ENCODE measurements at places on chromosomes 4 and X.

DNA sequence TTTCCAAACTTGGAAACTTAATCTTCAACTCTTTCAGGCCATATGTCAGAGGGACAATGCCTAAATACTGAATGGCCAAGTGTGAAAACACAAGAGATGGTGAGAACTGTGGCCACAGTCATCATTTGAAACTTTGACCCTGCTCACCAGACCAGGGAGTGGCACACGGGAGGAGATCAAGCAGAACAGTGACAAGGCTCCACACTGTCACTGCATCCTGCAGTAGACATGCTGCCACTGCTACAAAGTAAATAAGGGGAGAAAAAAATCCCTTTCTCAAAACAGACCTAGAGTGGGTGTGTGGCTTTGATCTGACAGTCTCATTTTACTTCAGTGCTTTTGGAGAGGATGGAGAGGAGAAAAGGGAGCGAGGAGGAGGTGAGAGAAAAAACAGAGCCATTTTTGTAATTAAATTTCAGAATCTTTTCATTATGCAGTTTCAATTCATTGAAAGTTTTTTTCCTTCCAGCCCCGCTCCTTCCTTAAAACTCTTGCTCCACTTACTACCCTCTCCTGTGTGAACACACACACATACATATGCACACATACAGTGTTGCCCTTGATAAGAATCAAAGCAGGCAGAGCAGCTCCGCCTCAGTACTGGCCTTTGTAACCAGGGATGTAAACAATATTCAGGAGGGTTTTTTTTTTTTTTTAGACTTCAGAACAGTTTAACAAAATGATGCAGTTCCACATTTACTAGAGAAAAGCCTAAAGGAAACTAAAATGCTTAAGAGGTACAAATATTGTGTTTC, 34.4 kb downstream of the NEXMIF start:
- DNase-seq, result no peak

GRCh38 chrX:129845616-129846190, 2.0 kb upstream of the ZDHHC9 start:
- no peak for DNase-seq

DNA sequence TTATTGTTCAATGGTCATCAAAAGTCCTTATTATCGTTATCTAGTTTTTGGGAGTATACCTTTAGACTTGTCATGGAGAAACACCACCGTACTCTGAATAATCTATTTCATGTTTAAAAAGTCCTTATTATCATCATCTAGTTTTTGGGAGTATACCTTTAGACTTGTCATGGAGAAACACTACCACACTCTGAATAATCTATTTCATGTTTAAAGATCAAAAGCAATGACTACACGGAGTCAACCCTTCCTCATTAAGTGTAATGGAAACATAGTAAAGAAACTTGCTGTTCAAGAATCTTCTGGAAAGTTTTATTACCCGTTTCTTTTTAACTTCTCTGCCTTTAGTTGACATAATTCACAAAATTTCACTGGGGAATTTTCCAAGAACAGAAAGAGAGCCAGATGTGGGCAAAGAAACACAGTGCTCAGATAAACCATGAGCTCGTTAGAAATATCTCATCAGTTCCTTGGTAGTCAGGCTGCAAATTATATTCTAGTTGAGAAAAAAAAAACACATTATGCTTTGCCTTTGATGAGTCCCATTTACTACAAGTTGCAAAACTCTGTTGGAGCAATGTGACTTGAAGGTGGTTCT, 158.8 kb downstream of the AFAP1 start:
- no peak for DNase-seq

DNA sequence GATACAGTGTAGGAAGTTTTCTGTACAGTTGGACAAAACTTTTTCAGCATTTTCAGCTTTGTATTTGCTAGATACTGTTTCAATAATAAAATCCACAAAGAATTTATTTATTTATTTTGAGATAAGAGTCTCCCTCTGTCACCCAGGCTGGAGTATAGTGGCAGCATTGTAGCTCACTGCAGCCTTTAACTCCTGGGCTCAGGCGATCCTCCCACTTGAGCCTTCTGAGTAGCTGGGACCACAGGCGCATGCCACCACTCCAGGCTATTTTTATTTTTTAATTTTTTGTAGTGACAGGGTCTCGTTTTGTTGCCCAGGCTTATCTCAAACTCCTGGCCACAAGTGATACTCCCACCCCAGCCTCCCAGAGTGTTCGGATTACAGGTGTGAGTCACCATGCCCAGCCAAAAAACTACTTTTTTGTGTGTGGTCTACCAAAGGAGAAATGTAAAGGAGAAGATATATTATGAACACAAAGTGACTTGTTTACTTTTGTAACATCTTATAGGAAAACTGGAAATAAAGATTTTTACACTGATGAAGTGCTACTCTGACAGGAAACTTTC, 13.0 kb upstream of the SOWAHD start:
- DNase-seq, result no peak

DNA sequence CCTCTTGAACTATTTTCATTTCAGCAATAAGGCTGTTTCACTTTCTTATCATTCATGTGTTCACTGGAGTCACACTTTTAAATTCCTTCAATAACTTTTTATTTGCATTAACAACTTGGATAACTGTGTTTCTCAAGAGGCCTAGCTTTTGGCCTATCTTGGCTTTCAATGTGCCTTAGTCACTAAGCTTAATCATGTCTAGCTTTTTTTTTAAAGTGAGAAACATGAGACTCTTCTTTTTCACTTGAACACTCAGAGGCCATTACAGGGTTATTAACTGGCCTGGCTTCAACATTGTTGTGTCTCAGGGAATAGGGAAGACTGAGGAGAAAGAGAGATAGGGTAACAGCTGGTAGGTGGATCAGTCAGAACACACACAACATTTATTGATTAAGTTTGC, 64.0 kb upstream of the VCX2 start:
- DNase-seq, result no peak
